Fibroblast of pulmonary artery (primary cell): ENCODE measurements at places on chromosomes 4 and X.

GRCh38 chr4:3062471-3062870, 11.9 kb downstream of the HTT-AS start:
- DNase-seq: peak; percentile 71

DNA sequence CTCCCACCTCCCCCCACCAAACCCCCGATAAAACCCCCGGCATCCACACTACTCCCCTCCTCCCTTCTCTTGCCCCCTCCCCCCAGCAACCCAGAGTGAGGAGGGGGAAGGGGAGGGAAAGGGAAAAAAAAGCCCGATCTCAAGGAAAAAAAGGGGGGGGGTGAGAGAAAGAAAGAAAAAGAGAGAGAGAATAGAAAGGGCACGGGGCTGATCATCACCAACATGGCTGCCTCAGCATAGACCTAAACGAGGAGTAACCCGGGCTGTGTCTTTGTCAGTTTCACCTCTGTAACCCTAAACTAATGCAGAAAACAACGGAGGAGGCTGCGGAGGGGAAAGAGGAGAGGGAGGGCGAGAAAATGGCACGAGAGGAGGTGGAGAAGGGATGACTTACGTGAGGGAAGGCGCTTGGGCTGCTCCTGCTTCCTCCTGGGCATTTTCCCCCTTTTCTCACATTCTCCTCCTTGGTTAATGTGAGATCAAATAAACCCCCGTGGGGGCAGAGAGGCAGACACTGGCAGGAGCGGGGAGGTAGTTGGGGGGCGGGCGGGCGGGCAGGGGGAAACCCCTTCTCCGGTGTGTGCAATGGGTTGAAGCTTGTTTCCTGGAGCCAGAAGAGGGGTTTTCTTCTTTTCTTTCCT, 532 bp downstream of the ZNF827 start:
- peak; percentile 38 for DNase-seq

DNA sequence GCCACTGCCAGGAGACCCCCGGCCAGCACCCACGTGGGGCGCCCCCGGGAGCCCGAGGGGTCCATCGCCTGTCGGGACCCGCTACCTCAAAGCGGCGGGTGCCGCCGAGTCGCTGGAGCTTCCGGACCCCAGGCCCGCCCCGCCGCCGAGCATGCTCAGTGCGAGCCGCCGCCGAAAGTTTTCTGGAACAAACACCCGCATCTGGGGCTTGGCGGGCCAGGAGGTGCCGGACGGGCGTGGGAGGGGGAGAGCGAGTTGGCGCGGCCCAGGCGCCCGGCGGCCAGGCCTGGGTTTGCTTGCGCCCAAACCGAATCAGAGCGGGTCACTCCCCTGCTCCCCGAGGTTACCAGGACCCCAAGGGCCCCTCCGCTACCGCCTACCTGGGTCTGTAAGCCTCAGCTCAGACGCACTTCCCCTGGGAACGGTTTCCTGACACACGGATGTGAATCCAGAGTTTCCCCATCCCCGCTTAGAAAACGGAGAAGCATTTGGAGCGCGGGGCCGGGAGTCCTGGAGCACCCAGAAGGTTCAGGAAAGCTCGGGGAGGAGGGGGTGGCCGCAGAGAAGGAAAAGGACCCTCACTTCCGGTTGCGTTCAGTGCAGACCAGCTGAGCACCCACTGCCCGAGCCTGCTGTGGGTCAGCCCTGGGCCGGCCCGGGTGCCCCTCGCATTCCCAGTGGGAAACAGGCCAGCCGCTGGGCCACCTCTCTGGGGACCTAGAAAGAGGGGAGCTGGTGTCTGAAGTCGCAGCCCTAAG, at the start of gene EVC2:
Gene EVC2 (minus strand): TSS at position 111 of the 758 bp plus-strand sequence. CDS start 46 bp downstream, at position 65.
- DNase-seq: peak; percentile 66

DNA sequence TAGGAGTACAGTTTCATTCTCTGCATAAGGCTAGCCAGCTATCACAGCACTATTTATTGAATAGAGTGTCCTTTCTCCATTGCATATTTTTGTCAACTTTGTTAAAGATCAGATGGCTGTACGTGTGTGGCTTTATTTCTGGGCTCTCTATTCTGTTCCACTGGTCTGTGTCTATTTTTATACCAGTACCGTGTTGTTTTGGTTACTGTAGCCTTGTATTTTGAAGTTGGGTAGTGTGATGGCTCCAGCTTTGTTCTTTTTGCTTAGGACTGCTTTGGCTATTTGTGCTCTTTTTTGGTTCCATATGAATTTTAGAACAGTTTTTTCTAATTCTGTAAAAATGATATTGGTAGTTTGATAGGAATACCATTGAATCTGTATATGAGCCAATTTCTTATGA, 182.1 kb upstream of the DIAPH2 start:
- DNase-seq: no peak

- no peak for DNase-seq
Observed at GRCh38 chrX:110201799-110202198, 116.1 kb downstream of the AMMECR1 start.

GRCh38 chrX:623268-623598, 7.4 kb upstream of the SHOX start:
- no peak for DNase-seq

- DNase-seq: no peak
Observed at GRCh38 chrX:143002206-143002605, 23.5 kb upstream of the SPANXN4 start.

DNA sequence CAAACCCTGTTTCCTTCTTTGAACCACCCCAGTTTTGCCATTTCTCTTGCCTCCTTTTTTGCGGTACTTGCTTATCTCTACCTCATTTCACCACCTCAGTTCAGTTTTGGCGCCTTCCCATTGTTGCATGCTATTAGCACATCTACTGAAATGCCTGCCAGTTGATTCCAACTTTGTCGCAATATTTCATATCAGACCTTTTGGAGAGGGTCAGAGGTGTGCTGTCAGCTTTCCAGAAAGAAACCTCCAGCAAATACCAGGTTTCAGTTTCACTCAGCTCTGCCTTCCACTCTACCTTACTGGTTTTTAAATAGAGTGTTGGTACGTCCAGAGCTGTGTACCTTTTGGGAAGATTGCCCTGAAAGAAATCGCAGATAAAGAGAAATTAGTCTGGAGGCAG, 91.9 kb upstream of the CPEB2 start:
- DNase-seq: peak; percentile 2

- DNase-seq: no peak
Observed at GRCh38 chrX:47413179-47413594, 42.8 kb downstream of the ZNF157 start.

GRCh38 chrX:23509256-23509655, 158.0 kb upstream of the PRDX4 start:
- DNase-seq: no peak

GRCh38 chrX:47297874-47298273, 65.1 kb downstream of the USP11 start:
- DNase-seq: no peak

- peak; percentile 98 for DNase-seq
Observed at GRCh38 chr4:185567381-185568376, 32.4 kb upstream of the PDLIM3 start.

DNA sequence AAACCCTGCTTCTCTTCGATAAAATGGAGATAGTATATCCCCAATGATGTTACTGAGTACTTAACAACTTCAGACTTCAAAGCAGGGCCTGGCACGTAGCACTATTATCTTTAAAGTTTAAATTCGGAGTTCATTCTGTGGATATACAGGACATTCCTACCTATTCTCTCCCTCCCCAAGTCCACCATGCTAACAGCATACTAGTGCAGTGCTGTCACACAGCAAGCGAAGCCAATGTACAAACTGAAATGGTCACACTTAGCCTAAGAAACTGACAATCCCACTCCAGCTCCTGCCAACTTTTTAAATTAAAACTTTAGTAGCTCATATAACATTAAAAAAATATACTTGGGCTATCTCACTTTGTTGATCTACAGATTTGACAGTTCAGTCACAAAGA, 1.2 kb upstream of the DNAJB14 start:
- no peak for DNase-seq

DNA sequence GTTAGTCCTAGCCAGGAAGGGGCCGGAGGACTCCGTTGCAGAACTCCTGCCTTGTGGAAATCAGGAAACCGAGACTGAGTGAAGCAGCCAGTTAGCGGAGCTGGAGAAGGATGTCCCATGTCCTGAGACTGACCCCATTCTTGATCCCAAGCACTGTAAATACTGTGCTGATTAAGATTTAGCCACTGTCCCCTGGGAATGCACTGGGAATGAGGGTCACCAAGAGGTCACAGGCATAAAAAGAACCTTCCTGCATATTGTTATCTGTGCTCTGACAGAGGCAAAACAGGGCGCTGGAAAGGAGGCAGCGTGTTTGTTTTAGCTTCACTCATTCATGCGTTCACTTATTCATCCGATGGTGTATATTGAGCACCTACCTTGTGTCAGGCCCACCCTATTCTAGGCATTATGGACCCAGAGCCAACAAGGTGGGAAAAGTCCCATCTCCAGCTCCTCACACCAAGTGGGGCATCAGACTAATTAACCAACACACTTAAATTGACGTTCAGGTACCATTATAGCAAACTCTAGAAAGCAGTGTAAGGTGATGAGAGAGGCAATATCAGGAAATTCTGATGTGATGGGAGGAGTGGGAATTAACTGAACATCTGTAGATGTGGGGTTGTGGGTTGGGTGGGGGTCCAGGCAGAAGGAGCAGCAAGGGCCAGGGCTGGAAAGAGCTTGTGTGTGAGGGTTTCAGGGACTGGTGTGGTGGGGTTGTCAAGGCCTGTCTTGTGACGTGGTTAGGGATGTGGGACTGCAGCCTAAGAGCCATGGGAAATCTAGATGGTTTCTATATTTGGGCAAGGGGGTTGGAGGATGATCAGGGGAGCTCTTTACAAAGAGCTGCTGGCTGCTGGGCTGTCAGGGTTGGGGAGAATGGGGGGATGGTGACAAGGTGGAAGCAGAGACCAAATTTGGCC, 10.6 kb upstream of the SLC2A9 start:
- peak; percentile 54 for DNase-seq

GRCh38 chr4:120009731-120010130, 56.9 kb downstream of the MAD2L1 start:
- DNase-seq: peak; percentile 19

GRCh38 chr4:2835978-2836377, 7.7 kb upstream of the ADD1 start:
- DNase-seq: no peak

- DNase-seq: no peak
Observed at GRCh38 chr4:85879518-85879917, 404.6 kb downstream of the ARHGAP24 start.

DNA sequence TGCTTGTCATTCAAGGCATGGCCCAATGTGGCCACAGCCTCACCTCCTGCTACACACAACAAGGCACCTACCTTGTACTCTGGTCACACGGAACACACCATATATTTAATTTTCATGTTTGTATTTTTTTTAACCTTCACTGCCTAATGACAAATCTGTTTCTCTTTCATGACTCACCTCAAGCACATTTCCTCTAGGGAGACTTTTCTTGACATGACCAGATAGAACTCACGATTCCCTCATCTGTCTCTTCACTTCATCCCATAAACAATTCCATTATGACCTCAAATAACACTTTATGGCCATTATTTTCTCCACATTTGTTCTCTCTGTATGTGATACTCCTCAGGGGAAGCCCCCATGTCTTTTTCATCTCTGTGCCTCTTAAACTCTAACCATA, 11.1 kb downstream of the DRP2 start:
- DNase-seq: no peak

DNA sequence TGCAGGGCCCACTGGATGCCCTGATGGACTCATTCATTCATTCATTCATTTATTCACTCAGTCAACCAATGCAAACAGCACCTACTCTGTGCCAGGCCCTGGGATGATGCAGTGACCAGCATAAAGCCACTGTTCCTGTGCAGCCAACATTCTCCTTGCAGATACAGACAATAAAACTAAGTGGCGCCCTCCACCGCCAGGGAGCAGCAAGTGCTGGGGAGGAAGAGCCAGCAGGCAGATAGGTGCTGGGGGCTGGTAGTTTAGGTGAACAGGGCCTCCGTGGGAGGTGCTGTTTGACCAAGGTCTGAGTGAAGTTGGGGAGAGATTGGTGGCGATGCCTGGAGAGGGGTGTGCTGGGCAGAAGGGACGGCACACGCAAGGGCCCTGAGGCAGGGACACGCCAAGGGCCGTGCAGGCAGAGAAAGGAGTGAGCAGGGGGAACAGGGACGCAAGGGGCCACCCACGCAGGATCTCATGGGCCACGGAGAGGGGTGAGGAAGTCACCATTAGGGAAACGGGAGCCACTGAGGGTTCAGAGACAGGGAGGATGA, 65.5 kb downstream of the WFS1 start:
- DNase-seq: no peak

GRCh38 chrX:138745196-138745595, 33.7 kb upstream of the FGF13 start:
- DNase-seq: peak; percentile 60

DNA sequence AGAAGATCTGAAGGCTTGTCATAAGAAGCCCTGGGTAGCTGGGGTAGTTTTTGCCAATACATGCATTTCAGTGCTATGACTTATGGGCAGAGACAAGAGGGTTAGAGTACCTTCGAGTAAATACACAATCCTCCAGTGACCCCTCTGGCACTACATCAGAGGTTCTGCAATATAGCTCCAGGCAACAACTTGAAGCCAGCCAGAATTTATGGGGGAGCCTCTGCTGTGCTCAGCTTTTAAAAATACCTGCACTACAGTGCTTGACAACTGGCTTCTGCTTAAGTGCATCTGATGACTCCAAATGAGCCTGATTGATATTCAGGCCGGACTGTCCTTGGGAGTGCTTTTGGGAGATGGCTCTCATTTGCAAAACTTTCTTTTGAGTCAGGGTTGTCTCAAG, 44.9 kb upstream of the SMAD1 start:
- no peak for DNase-seq

DNA sequence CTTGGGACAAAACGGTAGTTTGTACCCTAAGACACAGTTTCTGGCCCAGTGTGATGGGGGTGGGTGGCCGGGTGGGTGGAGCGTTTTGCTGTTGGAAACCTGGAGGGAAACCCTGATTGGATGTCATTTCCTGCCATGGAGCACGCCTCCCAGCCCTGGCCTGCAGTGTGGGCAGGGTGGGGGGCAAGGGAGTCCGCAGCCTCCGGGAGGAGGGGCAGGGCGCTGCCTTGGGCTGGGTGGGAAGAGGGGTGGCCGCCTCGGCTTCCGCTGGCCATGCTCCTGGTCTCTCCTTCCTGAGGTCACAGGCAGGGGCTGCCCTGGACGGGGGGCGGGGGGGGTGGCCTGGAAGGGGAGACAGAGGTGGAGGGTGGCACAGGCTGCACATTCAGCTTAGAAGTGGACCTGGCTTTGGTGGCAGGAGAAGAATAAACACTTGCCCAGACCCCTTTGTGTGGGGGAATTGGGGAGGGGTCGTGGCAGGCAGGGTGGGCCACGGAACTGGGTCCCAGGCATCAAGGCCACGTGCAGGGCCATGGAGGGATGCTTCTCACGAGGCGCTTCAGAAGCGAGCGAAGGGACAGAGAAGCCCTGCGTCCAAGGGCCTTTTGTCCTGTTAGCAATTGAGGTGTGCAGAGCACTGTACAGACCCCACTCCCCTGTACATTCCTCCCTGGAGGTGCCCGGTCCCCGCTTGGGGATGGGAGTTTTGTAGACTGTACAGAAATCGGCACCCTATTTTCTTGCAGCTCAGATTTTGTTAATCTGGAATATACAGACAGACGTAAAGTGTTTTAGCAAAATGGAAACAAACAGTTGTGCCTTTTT, 6.2 kb downstream of the NAT8L start:
- DNase-seq: no peak

DNA sequence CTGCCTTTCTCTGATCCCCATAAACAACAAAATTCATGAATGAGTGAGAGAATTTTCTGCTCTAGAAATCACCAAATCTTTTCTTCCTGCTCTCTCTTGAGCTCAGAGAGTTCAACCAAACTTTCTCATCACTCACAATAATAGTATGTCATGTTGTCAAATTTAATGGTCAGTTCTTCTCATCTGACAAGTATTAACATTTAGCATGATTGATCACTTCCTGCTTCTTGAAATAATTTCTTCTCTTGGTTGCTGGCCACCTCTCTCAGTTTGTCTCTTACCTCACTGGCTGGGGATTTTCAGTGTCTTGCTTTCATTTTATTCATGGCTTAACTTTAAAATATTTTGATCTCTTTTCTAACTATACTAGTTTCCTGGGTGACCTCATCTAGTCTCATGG, 25.5 kb upstream of the FGF5 start:
- DNase-seq: no peak
